ENCODE measurements at places on chromosomes 13 and 19. TPM values are rescaled to one million over a fixed set of nuclear protein-coding genes. Genes with fewer than 3 reads are reported as not detected.
A peak's percentile ranks its signal among the peaks of the same experiment; 100 is the strongest.

The RUBCNL gene
- total RNA-seq: 1.4 TPM

The TRPC4 gene
- 4.2 TPM for total RNA-seq

The PNMA8B gene
- total RNA-seq: 2.1 TPM

The B3GNT3 gene
- 0.13 TPM for total RNA-seq

DNA sequence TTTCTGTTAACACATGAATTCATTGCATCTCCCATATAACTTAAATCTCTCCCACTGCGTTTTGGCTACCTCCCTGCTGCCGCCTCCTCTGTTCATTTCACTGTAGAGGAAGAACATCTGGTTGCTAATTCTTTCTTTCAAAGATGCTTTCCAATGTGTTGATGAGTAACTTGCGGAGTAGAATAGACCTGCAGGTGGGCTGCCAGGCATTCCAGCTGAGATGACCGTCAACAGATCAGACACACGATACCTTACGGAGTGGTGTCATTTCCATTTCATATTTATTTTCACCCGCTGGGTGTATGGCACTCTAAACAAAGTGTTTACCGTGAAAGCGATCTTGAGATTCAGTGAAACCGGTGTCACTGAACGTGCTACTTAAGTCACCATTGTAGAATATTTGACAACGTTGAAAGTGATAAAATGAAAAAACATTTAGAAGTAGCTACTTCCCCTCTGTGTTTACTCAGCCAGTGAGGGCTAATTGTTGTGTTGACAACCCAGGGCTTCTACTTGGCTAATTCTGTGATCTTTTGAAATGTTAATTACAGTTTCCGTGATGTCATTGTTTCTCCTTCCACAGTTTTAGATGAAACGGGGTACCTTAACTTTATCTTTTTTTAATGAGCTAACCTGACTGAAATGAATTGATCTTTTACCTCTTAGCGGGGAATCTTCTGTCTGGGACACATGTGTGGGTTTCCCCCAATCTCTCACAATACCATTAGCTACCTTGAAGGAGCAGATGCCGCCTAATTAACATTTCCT, 228.5 kb upstream of the ARGLU1 start:
- H3K27me3 ChIP-seq: peaks cover 42% of the 10 kb centered on the region
- H3K27ac ChIP-seq: no peak overlapping the region

DNA sequence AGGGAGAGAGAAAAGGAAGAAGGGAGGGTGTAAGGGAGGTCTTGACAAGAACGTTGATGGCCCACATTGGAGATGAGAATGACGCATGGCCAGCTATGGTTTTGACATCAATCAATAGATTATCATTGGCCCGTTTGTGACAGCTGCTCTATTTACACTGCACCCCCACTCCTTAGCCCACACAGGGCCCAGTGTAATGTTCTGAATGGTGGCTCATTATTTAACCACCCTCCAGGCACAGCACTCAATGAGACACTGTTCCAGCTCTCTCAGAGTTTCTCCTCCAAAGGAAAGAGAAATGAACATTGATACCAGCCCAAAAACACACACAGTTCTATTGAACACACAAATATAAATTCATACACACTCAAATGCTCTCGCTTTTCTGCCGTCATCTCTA, 173.0 kb upstream of the IPO5 start:
- no peaks in the 10 kb centered on the region for H3K27me3 ChIP-seq
- no peaks in the 10 kb centered on the region for H3K36me3 ChIP-seq
- peaks cover 11% of the 10 kb centered on the region for H3K4me1 ChIP-seq
- H3K4me3 ChIP-seq: no peak overlapping the region

DNA sequence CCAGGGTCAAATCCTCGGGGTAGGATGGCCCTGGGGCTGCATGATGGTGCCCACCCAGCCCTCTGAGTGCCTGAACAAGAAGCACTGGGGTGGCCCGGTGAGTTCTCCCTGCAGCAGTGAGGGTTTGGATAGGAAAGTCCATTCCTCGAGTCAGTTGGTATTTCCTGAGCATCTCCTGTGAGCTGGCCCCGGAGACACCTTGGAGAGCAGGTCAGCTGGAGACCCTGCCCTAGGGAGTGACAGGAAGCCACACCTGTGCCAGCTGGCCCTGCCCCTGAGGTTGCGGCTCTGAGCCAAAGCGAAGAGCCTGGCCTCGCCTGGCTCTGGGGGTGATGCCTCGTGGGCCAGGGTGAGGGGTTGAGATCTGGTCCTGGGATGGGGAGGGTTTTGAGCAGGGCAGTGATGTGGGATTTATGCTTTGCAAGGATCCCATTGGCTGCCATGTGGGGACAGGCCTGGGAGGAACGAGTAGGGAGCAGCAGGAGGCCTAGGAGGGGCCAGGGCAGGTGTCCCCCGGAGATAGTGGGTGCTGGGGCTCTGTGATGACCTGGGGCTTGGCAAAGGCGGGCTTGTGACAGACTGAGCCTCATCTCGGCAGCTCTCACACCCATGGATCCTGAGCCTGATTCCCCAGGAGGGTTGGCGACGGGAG, 16.0 kb downstream of the CRTC1 start:
- peak overlapping the region; percentile 75 for H3K27ac ChIP-seq
- H3K36me3 ChIP-seq: no peaks in the 10 kb centered on the region
- no peaks in the 10 kb centered on the region for H3K27me3 ChIP-seq
- H3K4me1 ChIP-seq: peaks cover 2% of the 10 kb centered on the region
- DNase-seq: no peak
- H3K4me3 ChIP-seq: no peak overlapping the region

DNA sequence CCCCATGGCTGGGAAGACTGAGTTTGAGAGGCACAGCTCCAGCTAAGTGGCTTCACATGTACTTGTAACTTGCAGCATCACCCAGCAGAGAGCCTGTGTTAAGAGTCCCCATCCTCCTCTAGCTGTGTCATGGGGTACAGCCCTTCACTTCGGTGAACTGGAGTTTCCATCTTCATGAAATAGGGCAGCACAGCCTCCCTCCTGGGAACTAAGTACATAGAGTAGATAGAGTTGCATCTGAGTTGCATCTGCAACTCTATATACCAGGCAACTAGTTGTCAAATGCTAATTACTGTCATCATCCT, 1.2 kb downstream of the PRDX2 start:
- peak overlapping the region; percentile 92 for H3K4me3 ChIP-seq
- peaks cover 3% of the 10 kb centered on the region for H3K27me3 ChIP-seq
- DNase-seq: no peak

DNA sequence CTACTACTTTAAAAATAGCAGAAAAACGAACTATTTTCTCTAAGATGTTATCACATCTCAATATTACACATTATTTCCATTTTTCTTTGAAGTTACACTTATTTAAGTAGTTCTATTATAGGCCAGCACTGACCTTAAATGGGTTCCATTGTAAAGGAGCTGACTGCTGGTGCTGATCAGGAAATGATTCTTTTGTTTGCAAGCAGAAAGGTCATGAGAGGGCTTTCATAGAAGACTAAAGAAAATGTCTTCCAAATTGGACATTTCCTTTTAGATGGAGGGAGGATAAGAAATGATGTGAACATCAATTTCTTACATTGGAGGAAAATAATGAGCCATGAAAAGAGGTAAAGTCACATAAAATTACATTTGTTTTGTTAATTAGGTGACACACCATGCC, 96.2 kb downstream of the SUCLA2 start:
- DNase-seq: no peak
- peaks cover 9% of the 10 kb centered on the region for H3K36me3 ChIP-seq
- peaks cover 3% of the 10 kb centered on the region for H3K4me1 ChIP-seq
- no peak overlapping the region for H3K27ac ChIP-seq

- peaks cover 5% of the 10 kb centered on the region for H3K4me1 ChIP-seq
- DNase-seq: no peak
- H3K27me3 ChIP-seq: no peaks in the 10 kb centered on the region
- H3K27ac ChIP-seq: no peak overlapping the region
- H3K4me3 ChIP-seq: no peak overlapping the region
- no peaks in the 10 kb centered on the region for H3K36me3 ChIP-seq
Measured at GRCh38 chr13:32969516-32969941, 46.7 kb upstream of the KL start.

- no peak overlapping the region for H3K27ac ChIP-seq
- peaks cover 14% of the 10 kb centered on the region for H3K36me3 ChIP-seq
- DNase-seq: no peak
- peaks cover 11% of the 10 kb centered on the region for H3K4me1 ChIP-seq
- no peaks in the 10 kb centered on the region for H3K27me3 ChIP-seq
Measured at GRCh38 chr19:12930002-12930645, 3.4 kb downstream of the FARSA start.

DNA sequence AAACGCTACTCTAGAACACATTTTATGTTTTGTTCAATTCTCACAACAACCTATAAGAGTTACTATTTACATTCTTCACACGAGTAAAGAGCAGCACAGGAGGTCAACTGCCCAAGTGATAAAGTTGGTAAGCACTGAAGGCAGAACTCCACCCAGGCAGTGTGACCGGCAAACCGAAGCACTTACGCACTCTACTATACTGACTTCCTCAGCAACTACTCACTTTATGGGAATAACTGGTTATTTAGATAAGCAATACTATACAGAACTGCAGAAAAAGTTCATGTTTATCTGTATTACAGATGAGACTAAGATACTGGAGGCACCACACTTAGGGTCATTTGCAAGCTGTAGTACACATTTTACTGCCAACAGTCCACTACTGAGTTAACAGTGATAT, 28.8 kb downstream of the FOXO1 start:
- no peak for DNase-seq
- peak overlapping the region; percentile 78 for H3K27ac ChIP-seq
- H3K27me3 ChIP-seq: no peaks in the 10 kb centered on the region

DNA sequence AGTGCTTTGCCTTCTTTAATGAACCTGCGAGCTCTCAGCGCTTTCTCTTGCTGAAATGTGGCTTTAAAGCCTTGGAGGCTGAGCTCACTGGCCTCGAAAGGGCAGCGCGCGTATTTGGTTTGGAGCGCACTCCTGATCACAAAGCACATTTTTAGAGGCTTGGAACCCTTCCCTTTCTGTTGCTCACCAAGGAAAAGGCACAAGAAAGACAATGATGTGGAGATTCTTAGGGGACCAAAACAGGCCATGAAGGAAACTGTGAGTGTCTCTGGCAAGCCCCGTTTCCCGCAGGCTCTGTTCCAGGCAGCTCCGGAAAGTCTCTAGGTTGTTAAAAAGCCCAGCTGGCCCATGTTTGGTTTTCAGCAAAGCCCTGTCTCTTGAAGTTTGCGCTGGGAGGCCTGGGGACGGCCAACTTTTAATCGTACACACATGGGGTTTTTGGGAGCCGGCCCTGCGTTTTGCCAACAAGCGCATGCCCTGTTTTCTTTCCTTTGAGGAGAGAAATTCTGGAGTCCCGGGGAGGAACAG, 9.4 kb upstream of the SPC24 start:
- no peaks in the 10 kb centered on the region for H3K27me3 ChIP-seq
- DNase-seq: no peak
- no peak overlapping the region for H3K4me3 ChIP-seq
- H3K36me3 ChIP-seq: peaks cover 9% of the 10 kb centered on the region

- H3K36me3 ChIP-seq: peaks cover 18% of the 10 kb centered on the region
- H3K27ac ChIP-seq: peak overlapping the region; percentile 54
- H3K4me3 ChIP-seq: no peak overlapping the region
Measured at GRCh38 chr19:38033658-38034491, 126.9 kb downstream of the SIPA1L3 start.

DNA sequence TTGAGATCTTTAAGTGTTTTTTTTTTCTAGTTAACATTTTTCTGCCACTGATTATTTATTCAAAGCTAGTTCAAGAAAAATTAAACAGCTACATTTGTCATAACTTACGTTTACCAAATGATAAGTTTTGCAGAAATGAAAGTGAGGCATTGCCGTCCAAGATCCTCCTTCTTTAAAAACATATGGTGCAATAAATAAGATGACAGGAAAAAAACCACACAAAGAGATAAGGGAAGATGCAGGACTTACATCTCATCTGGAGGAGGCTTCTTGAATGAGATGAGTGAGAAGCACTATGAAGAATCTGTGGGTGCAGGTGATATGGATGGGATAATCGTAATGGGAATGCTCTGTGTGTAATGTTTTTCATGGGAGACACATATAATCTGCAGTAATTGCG, 12.4 kb downstream of the TNFSF13B start:
- H3K4me3 ChIP-seq: no peak overlapping the region
- no peak for DNase-seq
- no peak overlapping the region for H3K27ac ChIP-seq
- H3K27me3 ChIP-seq: peaks cover 2% of the 10 kb centered on the region
- no peaks in the 10 kb centered on the region for H3K4me1 ChIP-seq
- H3K36me3 ChIP-seq: peaks cover 1% of the 10 kb centered on the region

GRCh38 chr19:49418511-49418910, 4.7 kb downstream of the PTH2 start:
- no peaks in the 10 kb centered on the region for H3K4me1 ChIP-seq
- H3K36me3 ChIP-seq: no peaks in the 10 kb centered on the region
- peaks cover 79% of the 10 kb centered on the region for H3K27me3 ChIP-seq

DNA sequence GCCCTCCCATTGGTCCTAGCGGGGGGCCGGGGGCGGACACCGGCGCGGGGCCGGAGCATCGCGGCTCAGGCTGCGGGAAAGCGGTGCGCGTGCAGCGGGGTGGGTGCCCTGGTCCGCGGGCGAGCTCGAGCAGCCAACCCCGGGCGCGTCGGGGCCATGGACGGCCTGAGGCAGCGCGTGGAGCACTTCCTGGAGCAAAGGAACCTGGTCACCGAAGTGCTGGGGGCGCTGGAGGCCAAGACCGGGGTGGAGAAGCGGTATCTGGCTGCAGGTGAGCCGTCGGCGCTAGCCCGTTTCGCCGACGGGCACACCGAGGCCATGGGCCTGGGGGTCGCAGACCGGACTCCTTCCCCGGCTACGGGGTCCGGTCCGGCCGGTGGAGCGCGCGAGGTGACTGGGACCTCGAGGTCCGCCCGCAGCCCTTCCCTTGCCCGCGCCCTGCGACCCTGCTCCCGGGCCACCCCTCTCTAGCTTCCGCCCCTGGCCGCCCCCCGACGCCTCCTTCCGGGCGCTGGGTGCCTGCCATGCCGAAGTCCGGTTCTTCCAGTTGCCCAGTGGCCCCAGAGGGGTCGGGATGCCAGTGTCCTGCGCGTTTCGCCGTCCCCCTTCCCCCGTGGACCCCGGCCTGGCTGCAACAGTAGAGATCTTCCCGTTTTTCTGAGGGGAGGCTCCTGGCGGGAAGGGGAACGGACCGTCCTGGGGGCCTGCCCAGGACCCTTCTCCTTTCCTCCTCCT, at the start of gene REEP6:
TSS of gene REEP6 (plus strand) at position 68 of the 735 bp plus-strand sequence. CDS start at position 157, 89 bp downstream.
- H3K27ac ChIP-seq: peak within 1 kb of the TSS; percentile 97
- no peak for DNase-seq

DNA sequence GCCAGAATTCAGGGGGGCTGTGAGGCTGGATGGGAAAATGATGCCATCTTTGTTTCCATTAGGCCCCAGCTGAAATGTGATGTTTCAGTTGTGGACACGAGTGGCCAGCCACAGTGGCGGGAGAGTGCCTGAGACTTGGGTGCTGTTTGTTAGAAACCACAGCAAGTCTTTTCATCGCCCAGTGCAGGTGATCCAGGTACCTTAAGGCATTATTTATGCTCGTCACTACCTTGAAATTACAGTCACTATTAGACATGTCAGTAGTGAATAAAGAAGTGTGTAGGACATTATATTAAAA, 82.5 kb upstream of the TM9SF2 start:
- H3K27me3 ChIP-seq: peaks cover 24% of the 10 kb centered on the region
- no peak overlapping the region for H3K27ac ChIP-seq
- H3K4me3 ChIP-seq: no peak overlapping the region
- peaks cover 2% of the 10 kb centered on the region for H3K4me1 ChIP-seq
- no peaks in the 10 kb centered on the region for H3K36me3 ChIP-seq

- peaks cover 2% of the 10 kb centered on the region for H3K36me3 ChIP-seq
- H3K4me1 ChIP-seq: no peaks in the 10 kb centered on the region
- H3K4me3 ChIP-seq: no peak overlapping the region
Measured at GRCh38 chr13:26342898-26343297, 89.0 kb downstream of the CDK8 start.

- H3K4me1 ChIP-seq: peaks cover 12% of the 10 kb centered on the region
- no peaks in the 10 kb centered on the region for H3K27me3 ChIP-seq
- H3K36me3 ChIP-seq: peaks cover 5% of the 10 kb centered on the region
- no peak overlapping the region for H3K4me3 ChIP-seq
- DNase-seq: no peak
Measured at GRCh38 chr13:111158136-111158805, 43.2 kb downstream of the ARHGEF7 start.

Measured in progenitor cell of endocrine pancreas (in vitro differentiated cells).